ENCODE measurements at places on chromosomes 7 and 10.

- DNase-seq: peak; percentile 71
Measured at GRCh38 chr10:16646181-16647059, 124.7 kb upstream of the C1QL3 start.

- DNase-seq: no peak
Measured at GRCh38 chr10:34609287-34609940, 205.7 kb downstream of the PARD3 start.

DNA sequence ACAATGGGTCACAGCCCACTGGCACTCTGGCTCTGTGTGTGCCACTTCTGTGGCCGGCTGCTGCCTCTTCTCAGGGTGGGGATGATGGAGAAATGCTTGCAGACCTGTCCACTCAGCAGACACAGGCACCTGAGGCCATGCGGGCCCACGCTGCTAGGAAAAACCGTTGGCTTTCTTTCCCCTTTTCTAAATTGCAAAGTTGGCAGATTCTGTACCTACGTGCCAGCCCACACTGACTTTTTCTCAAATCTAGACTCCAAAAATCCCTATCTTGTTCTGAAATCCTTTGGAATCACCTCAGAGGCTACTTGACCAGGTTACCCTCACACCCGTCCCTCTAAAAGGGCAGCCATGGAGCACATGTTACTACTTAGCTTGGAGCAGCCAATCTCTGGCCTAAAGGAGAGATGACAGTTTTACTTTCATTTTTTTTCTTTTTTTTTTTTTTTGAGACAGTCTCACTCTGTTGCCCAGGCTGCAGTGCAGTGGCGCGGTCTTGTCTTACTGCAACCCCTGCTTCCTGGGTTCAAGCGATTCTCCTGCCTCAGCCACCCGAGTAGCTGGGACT is 99.4 kb downstream of the RNF216 start:
- no peak for DNase-seq

- DNase-seq: no peak
Measured at GRCh38 chr7:105699568-105700236, 118.4 kb upstream of the EFCAB10 start.

- DNase-seq: no peak
Measured at GRCh38 chr10:71601273-71601672, 118.3 kb downstream of the C10orf105 start.

DNA sequence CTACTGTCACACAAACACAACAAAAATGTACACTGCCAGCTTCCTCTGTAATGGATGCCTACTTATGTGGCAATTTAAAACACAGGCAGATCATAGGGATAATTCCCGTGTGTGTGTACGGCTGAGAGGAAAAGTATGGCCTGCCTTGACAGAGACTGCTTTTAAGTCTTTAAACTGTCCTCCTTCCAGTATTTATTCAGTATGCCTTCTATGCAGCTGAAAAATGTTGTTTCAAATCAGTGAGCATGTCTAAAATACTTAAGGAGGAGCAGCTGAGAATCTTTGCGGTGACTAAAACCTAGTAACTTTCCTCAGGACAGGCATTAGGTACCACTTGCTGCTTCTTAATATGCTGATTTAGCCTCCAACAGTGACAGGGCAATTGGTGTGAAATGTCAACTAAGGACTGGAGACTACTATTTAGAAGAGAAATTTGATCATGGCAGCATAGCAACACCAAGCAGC is 126.3 kb downstream of the CACNA2D1 start:
- DNase-seq: no peak

DNA sequence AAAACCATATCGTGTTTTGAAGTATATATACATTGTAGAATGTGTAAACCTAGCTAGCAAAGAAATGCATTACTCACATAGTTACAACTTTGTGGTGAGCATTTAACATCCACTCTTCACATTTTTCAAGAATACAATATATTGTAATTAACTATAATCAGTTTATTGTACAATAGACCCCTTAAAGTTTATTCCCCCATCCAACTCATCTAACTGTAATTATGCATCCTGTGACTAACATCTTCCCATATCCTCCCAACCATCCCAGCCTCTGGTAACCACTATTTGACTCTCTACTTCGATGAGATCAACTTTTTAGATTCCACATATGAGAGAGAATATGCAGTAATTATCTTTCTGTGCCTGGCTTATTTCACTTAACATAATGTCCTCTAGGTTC is 526.4 kb downstream of the KIF20B start:
- DNase-seq: no peak

DNA sequence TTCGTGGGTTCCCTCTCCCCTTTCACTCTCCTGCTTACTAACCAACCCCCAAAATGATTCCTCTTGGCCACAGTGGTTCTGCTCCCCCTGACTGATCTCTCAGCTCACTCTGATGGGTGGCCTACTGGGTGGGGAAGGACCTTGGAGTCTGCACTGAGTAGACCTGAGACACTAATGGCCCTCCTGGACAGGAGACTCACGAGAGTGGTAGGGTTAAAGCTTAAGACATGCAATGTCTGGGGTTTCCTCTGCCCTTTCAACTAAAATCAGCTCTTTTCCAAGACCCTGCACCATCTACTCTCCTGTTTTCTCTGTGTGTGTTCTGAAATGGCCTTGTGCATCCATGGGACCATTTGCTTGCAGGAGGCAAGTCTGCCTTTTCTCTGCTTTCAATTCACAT is 631.4 kb downstream of the ACTR3B start:
- DNase-seq: no peak

Data from MV-4-11 (cell line).